Astrocyte (in vitro differentiated cells and primary cell): ENCODE measurements at places on chromosomes 5 and 9. TPM values are rescaled to one million over a fixed set of nuclear protein-coding genes. Genes with fewer than 3 reads are reported as not detected.

DNA sequence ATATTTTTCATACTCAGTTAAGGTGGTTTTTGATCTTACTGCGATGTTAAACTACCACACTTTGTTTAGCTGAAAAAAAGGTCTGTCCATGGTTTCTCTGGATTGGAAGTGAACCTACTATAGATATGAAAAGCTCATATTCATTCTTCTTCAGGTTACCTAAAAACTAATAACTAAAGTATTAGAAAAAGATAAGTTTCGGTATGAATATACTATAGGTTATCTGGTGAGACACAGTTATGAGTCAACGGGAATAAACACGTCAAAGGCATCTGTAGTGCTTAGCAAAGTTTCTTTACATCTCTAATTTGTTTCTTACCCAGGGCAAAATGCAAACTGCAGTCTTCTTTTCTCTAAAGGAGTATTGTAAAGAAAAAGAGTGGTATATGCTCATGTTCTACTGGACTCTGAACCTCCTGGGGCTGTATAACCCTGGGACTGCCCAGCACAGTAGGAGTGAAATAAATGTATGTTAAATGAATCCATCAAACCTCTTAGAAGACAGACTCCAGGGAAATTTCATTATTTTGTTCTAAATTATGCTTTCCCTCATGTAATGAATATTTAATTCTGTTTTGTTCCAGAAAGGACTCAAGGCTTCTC is 521.9 kb downstream of the PDE4D start:
- DNase-seq, result no peak

- DNase-seq, result no peak
These were observed 736 bp upstream of the HSD17B4 start for GRCh38 chr5:119451561-119451960.

- peak; percentile 71 for DNase-seq
These were observed 243.6 kb downstream of the AUH start for GRCh38 chr9:91117959-91118703.

DNA sequence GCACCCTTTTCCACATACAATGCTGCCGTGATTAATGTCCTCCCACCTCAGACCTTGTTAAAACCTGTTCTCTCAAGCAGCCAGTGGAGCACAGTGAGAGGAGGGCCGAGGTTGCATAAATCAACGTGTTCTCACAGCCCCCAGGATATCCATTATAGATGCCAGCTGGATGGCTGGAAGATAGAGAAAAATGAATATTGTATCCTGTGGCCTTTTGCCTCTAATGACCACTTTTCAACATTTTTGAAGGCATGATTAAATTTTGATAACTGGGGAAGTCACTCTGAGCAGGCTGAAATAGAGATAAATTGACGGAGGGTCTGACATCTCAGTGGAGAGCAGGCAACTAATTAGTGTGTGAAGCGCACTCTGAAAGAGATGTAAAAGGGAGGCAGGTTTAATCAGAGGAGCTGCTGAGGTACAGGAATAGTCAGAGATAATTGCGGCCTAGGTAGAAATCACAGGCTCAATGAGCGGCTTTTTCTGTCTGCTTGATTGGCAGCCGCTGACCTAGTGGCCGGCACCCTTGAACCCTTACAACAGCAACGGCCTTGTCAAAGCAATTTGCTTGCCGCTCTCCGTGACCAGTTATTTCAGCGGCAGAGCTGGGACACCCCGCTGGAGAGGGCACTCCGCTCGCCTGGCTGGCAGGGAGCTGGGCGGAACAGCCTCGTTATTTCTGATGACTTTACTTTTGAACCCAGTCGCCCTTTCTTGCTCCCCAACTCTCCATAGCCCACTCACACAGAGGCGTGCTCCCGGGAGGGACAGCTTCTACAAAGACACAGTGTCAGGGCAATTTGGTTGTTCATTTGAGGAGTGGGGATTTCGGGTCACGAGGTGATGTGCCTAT is 560.7 kb downstream of the PSAT1 start:
- DNase-seq, result no peak

DNA sequence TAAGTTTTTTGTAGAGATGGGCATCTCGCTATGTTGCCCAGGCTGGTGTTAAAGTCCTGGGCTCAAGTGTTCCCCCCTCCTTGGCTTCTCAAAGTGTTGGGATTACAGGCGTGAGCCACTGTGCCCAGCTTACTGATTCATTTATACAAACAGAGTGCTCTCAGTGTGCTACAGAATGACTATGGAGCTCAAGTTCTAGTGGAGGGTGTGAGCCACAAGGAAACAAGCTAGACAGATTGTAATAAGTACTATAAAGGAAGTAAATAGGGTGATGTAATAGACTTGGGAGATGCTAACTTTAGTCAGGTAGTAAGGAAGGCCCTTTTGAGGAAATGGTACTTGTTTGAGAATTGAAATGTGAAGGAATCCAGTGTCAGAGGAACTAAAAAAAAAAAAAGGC is 1.7 kb upstream of the TMEM267 start:
- no peak for DNase-seq

GRCh38 chr5:113617191-113617796 is 103.8 kb downstream of the YTHDC2 start:
- no peak for DNase-seq

- DNase-seq, result peak; percentile 44
These were observed 92.7 kb downstream of the COL5A1 start for GRCh38 chr9:134734270-134734669.

DNA sequence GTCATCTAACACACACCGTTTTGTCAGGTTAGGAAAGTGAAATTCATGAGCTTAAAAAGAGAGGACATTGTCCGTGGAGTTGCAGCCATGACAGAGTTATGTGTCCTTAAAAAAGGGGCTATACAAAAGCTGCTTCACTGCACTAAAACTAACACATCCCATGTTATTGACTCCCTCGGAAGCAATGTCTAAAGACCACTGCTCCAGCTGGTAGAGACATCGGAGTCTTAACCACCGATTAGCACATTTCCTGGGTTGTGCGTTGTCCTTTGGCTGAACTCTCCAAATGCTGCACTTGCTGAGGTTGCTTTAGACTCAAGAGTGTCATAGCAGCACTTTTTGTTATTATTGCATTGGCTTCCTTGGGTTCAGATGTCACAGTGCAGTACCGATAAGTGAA is 128.3 kb upstream of the C9orf72 start:
- DNase-seq, result no peak

DNA sequence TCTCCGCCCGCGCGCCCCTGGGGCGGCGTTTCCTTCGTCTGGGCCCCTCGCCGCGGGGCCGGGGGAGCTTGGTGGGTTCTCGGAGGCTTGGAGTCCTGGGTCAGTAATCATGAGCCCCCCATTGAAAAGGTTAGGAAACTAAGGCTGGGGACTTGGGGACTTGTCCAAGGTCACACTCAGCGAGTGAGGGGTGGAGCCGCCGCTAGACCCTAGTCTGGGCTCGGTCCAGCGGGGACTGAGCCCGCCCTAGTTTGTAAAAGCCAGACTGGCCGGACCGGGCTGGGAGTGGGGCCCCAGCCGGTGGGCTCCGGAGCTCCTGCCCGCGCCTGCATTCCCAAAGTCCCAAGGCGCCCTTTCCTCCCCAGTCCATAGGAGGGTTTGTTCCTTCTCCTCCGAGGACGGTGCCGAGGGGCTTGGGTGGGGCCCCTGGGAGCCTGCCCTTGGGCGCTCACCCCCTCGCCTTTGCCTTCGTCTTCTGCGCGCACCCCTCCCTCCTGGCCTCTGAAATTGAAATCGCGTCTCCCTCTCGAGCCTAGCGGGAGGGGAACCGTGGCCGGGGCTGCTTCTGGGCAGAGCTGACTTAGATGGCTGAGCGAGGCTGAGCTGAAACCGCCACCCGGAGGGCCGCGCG is 995 bp downstream of the OLFM1 start:
- DNase-seq, result no peak

DNA sequence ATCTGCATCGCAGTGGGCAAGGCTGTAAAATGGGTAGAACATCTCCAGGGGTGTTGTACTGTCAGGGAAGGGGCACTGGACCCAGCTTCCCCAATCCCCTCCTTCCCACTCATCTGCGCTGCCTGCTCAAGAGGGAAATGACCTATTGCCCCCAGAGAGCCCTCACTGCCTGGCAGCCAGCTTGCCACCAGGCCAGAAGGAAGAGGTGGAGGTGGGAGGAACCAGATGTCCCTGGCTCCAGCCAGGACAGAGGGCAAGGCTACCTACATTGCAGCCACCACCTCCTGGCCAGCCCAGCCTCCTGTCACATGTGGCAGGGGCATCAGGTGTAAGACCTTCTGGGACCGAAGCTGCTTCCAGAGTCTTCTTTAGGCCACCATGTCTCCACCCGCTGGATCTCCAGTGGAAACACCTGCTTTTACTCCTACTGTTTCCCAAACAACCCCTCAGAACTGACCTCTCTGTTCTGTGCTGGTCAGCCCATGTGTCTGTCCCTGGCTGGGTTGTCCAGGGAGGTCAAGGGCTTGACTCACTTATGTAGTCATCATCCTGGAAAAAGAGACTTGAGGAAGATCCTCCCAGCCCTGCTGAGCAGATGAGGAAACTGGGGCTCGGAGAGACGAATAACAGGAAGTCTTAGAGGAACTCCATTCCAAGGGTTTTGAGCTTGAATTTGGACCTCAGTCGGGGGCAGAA is 42.3 kb downstream of the JADE2 start:
- DNase-seq, result peak; percentile 46

DNA sequence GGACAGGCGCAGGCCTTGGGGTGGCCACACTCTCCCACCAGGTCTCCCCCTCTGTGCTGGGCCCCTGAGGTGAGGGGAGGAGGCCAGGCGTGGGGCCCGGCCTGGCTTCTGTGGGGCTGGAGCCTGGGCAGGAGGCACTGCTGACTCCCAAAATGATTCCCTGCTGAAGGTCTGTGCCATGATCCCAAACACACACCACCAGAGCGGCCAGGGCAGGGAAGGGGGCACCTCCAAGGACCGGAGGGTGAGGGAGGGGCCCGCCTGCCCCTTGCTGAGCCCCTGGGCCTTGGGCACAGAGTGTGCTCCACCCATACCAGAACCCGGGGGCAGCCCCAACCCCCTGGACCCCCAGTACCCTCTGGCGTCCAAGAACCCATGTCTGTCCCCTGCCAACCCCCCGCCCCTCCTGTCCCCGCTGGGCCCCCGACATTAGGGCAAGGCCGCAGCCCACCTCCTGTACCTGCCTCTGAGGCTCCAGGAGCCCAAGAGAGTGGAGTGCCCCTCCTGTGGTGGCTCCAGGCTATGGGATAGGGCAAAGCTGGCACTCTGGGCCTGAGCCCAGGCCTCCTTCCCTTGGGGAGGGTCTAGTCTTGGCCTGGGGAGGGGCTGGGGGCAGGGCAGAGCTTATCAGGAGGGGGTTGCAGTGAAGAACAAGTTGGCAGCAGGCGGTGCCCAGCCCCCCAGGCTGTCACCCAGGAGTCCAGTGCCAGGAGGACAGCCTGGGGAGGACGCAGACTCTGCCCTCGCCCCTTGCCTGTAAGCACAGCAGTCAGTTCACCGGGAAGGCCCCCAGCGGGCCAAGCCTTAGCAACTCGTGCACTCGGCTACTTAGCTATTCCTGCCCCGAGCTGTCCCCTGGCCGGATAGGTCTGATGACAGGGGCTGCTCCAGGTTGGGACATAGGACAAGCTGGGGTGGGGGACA is 2.6 kb upstream of the EGFL7 start:
- DNase-seq, result no peak

DNA sequence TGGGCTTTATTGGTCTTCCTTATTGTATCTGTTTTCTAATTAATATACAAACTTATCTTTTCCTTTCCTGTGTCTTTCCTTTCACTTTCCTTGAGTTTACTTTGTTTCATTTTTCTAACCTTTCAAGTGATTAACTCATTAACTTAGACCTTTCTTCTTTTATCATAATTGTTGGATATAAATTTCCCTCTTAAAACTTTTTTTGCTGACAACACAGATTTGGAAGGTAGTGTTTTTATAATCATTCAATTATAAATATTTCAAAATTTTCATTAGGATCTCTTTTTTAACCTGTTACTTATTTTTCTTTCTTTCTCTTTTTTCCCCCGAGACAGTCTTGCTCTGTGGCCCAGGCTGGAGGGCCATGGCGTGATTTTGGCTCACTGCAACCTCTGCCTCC is 6.9 kb upstream of the ZBTB43 start:
- no peak for DNase-seq

DNA sequence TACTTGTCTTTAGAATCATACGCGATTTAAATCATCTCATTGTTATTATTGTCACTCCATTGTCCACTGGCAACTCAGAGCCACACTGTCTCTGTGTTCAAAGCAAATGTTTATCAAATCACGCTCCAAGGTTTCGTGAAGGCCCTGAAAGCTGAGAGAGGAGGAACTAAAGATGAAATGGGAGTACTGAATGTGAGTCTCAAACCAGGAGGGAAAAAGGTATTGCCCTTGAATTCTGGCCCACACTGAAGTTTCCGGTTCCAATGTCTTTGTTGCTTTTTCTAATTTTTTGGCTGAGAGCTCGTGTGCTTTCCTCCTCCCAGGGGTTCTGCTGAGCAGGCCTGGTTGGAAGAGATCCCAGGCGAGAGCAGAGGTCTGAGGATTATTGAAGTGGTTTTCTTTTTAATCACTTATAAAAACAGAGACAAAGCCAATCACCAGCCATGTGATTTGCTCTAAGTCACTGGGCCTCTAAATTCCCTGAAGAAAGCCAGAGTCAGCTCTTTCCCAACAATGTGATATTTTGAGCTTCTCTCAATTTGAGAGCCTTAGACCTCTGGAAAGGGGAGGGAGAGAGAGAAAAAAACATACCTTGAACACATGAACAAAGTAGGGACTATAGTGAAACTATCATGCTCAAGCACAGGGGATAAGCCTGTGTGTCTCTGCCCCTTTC is 420.8 kb upstream of the GRAMD2B start:
- peak; percentile 96 for DNase-seq

- peak; percentile 41 for DNase-seq
These were observed 320.9 kb downstream of the NTRK2 start for GRCh38 chr9:84990416-84990815.

DNA sequence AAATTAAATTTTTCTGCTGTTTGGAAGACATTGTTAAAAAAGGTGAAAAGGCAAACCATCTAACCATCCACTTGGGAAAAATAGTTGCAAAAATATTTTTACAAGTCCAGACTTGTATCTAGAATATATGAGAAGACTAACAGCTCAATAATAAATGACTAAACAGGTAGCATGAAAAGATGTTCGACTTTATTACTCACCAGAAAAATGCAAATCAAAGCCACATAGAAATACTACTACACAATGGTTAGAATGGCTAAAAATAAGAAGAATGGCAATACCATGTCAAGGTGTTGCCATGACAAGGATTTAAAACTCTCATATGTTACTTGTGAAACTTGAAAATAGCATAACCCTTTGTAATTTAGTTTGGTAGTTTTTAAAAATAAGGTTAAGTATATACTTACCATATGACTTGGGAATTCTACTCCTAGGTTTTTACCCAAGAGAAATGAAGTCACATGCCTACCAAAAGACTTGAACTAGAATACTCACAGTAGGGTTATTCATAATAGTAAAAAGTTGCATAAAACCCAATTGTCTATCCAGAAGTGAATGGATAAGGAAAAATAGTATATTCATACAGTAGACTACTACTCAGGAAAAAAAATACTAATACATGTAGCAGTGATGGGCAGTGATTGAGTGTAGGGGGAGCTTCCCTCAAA is 93.8 kb downstream of the VPS13A start:
- DNase-seq, result no peak

- no peak for DNase-seq
These were observed 302.4 kb downstream of the CHSY3 start for GRCh38 chr5:130206686-130207085.

FOXD4L3 gene
- total RNA-seq, result not detected in 2 replicates

AGXT2 gene
- total RNA-seq, result not detected in 2 replicates

NTRK2 gene
- 4.6 and 4.8 TPM in 2 replicates for total RNA-seq

GARIN3 gene
- total RNA-seq, result not detected in 2 replicates

PCDHGB7 gene
- 22.4 and 26.1 TPM in 2 replicates for total RNA-seq

SHOC1 gene
- not detected in 2 replicates for total RNA-seq

AHRR gene
- total RNA-seq, result 8.6 and 10.5 TPM in 2 replicates

KCNV2 gene
- total RNA-seq, result not detected in 2 replicates

SHROOM1 gene
- total RNA-seq, result 5.0 TPM in 2 replicates

DBH gene
- total RNA-seq, result not detected in 2 replicates

NDST1 gene
- total RNA-seq, result 293 and 321 TPM in 2 replicates

PGM5 gene
- 1.3 and 1.8 TPM in 2 replicates for total RNA-seq

SLCO6A1 gene
- not detected in 2 replicates for total RNA-seq
